ENCODE measurements at places on chromosomes 2 and 18. TPM values are rescaled to one million over a fixed set of nuclear protein-coding genes. Genes with fewer than 3 reads are reported as not detected.
A peak's percentile ranks its signal among the peaks of the same experiment; 100 is the strongest.

- peaks cover 12% of the 10 kb centered on the region for H3K4me1 ChIP-seq
- H3K27me3 ChIP-seq: no peaks in the 10 kb centered on the region
- peaks cover 2% of the 10 kb centered on the region for H3K36me3 ChIP-seq
- DNase-seq: no peak
Observed at GRCh38 chr2:47050762-47051161, 104.3 kb downstream of the STPG4 start.

DNA sequence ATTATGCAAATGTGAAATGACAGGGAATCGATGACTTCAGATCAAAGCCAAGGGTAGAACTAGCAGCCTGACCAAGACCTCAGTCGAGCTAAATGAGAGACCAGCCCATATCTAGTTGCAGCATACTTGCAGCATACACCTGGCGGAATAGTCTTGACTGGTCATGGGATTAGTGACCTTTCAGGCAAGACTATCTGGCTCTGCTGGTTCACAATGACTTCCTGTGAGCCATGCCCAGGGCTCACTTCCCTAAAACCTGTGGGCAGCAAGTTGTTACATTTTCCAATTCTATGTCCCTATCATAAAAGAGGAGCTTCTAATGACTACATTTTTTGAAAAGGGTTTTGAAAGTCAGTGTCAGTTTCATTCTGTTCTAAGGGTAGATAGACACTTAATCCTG is 1624.9 kb upstream of the CELF4 start:
- no peaks in the 10 kb centered on the region for H3K27me3 ChIP-seq
- H3K36me3 ChIP-seq: no peaks in the 10 kb centered on the region
- DNase-seq: no peak

DNA sequence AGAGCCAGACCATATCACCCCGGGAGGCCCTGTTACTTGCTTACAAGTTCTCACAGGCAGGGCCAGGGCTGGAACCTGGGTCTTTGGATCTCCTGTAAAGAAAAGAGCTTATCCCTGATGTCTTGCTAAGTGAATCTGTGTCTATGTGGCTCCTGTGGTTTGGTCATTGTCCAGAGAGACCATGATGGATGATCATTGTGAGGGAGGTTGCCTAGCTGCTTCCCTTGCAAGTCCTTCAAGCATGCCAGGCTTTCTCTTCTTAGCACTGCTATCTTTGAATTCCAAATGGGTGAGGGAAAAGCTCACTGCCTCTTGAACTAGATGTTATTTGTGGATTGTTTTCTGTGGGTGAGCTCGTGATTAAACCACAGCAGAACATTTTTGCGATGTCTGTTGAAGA is 151.6 kb downstream of the FSHR start:
- H3K4me3 ChIP-seq: no peak overlapping the region
- H3K4me1 ChIP-seq: peaks cover 5% of the 10 kb centered on the region
- no peak overlapping the region for H3K27ac ChIP-seq
- DNase-seq: no peak
- no peaks in the 10 kb centered on the region for H3K27me3 ChIP-seq

DNA sequence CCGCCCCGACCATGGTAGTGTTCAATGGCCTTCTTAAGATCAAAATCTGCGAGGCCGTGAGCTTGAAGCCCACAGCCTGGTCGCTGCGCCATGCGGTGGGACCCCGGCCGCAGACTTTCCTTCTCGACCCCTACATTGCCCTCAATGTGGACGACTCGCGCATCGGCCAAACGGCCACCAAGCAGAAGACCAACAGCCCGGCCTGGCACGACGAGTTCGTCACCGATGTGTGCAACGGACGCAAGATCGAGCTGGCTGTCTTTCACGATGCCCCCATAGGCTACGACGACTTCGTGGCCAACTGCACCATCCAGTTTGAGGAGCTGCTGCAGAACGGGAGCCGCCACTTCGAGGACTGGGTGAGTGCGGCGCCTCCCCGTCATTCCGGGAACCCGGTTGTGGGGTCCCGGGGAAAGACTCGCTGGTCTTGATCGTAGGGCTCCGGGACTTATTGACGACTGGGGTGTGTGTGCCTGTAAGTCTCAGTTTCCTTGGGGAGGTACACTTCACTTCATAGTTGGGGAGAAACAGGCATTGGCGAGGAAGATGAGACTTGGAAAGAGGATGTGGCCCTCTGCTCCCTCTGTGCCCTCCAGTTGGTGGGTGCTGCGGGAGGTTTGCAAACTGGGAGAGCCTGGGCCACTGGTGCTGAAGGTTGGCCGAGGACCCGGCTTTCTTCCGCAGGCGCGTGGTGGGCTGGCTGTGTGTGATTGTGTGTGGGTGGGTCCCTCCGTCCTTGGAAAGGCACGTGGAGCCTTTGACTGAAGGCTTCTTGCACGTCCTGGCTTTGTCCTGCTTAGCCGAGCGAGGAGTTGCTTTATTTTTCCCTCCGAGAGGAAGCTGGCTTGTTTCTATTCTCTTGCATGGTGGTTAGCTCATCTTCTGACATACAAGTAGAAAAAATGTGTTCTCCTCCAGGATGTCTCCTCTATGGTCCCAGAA is 886 bp downstream of the PRKCE start:
- peaks cover 34% of the 10 kb centered on the region for H3K4me1 ChIP-seq
- peak overlapping the region; percentile 98 for H3K4me3 ChIP-seq
- peak; percentile 20 for DNase-seq
- peak overlapping the region; percentile 88 for H3K27ac ChIP-seq
- H3K36me3 ChIP-seq: no peaks in the 10 kb centered on the region

- H3K36me3 ChIP-seq: no peaks in the 10 kb centered on the region
- no peaks in the 10 kb centered on the region for H3K27me3 ChIP-seq
- H3K27ac ChIP-seq: no peak overlapping the region
- peaks cover 5% of the 10 kb centered on the region for H3K4me1 ChIP-seq
Observed at GRCh38 chr18:78766651-78767533, 212.7 kb upstream of the SALL3 start.

- H3K27ac ChIP-seq: no peak overlapping the region
- DNase-seq: no peak
- H3K4me1 ChIP-seq: no peaks in the 10 kb centered on the region
- no peaks in the 10 kb centered on the region for H3K27me3 ChIP-seq
Observed at GRCh38 chr18:37640504-37640903, 74.9 kb upstream of the CELF4 start.

DNA sequence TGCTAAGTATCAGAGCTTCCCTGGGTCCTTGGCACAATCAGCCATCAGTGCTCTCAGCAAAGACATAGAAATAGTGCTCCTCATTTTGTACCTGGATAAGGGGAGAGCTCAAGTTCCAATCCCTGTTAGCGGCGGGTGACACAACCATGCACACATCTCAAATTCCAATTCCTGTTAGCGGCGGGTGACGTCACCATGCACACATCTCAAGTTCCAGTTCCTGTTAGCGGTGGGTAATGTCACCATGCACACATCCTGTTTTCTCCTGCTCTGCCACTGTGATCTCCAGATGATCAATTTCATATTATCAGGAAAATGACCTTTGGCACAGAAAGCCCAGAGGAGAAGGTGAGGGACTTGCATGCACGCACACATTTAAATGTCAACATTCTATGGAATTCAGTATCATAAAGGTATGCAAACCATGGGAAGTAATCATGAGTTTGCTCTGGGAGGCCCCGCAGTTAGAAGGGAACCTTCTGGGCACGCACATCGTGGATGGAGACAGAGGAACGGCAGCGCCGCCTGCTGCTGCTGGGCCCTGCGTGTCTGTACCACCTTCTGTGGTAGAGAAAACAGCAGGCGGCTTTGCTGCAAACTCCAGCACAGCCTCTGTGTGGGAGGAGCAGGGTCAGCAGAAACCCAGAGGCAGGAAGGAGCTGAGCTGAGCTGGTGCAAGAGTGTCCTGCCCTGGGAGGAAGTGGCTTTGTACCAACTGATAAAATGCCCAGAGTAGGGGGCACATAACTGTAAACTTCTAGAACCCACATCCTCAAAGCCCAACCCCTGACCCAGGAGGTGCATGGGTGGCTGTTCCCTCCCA is 77.8 kb downstream of the MBP start:
- no peaks in the 10 kb centered on the region for H3K36me3 ChIP-seq
- peak; percentile 54 for DNase-seq
- no peak overlapping the region for H3K4me3 ChIP-seq
- H3K27me3 ChIP-seq: peaks cover 5% of the 10 kb centered on the region

DNA sequence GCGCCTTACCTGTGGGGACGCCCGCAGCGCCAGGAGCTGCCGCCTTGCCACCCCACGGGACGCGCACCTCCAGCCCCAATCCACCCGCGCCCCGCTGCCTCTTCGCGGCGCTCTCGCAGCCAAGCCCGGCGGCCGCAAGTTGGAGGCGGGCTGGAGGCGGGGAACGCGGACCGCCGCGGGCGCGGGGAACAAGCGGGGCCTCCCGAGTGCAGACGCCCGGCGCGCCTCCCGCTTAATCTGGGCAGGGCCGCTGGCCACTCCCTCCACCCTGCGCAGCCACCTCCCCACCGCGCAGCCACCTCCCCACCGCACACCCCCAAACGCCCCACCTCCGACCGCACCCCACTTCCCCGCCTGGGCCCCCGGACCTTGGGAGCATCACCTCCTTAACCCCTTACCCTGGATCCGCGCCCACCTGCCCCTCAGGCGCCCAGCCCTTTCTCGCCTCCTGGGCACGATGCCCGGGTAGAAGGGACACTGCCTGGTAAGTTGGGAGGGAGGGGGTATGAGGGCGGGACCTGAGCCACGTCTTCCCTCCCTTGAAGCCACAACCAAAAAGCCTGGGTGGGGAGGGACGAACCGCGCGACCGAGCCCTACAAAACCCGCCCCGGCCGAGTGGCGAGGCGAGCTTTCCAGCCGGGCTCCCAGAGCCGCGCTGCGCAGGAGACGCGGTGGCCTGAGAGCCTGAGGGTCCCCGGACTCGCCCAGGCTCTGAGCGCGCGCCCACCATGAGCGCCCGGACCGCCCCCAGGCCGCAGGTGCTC is at the start of the genes COL4A3 and COL4A4:
COL4A3 (plus strand) TSS at position 627 of the 765 bp plus-strand sequence; CDS start at position 730, 103 bp downstream.
COL4A4 (minus strand) TSS at position 208 of the 765 bp plus-strand sequence. CDS start 16,722 bp downstream, outside the sequence.
- H3K27ac ChIP-seq: no peak within 1 kb of the TSS
- H3K36me3 ChIP-seq: no peaks in the 10 kb centered on the region
- DNase-seq: peak; percentile 24
- peaks cover 92% of the 10 kb centered on the region for H3K27me3 ChIP-seq

- no peak for DNase-seq
- no peaks in the 10 kb centered on the region for H3K36me3 ChIP-seq
- peaks cover 49% of the 10 kb centered on the region for H3K27me3 ChIP-seq
- no peak overlapping the region for H3K27ac ChIP-seq
Observed at GRCh38 chr2:101153787-101154186, 2.6 kb upstream of the TBC1D8 start.

- H3K4me3 ChIP-seq: no peak overlapping the region
- H3K27me3 ChIP-seq: no peaks in the 10 kb centered on the region
- H3K4me1 ChIP-seq: peaks cover 13% of the 10 kb centered on the region
- DNase-seq: no peak
- no peaks in the 10 kb centered on the region for H3K36me3 ChIP-seq
Observed at GRCh38 chr2:101980368-101980767, 11.4 kb upstream of the IL1R2 start.

DNA sequence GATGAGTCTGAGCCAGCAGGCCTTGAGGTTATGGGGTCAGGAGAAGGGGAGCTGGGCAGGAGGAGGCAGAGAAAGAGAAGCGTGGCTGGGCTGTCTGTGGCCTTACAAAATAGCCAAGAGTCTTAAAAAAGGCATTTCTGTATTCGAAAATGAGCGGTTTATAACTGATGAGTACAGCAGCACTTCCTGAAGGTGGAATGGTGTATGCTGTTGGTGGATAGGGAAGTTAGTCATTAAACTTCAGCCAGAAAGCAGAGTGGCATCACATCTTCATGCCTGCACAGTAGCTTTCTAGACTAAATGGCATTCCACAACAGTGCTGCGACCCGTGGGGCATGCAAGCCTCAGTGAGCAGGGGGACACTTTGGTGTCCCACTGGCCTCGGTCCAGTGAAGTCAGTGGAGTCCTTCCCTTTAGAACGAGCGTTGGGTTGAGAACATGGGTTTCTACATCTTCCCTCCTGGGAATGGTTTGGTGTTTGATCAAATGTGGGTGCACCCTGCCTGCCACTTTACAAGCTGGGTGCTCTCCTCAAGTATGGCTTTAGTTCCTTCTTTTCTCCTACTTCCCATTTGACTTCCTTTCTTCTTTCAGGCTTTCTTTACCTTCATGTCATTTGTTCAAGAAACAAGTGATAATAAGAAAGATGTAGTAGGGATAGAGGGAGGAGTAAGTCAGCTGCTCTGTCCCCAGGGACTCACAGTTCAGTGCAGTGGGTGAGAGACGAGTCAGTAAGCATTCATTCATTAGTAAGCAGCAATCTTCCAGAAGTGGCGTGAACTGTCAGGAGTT is 96.3 kb downstream of the ARMC9 start:
- no peak overlapping the region for H3K4me3 ChIP-seq
- no peaks in the 10 kb centered on the region for H3K27me3 ChIP-seq
- H3K27ac ChIP-seq: peak overlapping the region; percentile 14

DNA sequence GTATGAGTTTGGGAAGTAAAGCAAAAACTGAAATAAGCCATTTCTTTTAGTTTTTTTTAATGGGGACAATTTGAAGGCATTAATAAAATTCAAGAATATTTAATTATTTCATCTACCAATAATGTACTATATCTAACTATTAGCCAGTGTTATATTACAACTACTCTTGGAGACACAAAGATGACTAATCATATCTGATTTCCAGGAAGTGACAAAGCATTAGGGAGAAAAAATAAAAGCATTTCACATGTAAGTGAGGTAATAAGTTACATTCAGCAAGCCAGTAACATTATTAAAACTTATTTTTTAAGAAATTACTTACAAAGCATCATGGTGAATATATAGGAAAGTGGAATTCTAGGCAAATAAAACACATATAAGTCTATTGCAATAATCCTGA is 781.3 kb upstream of the NRXN1 start:
- H3K4me3 ChIP-seq: no peak overlapping the region
- no peak overlapping the region for H3K27ac ChIP-seq
- H3K27me3 ChIP-seq: no peaks in the 10 kb centered on the region
- DNase-seq: no peak

Gene DGUOK
- 100 TPM for total RNA-seq

GRCh38 chr18:2312440-2312839 is 258.9 kb downstream of the METTL4 start:
- no peak overlapping the region for H3K4me3 ChIP-seq
- no peak for DNase-seq
- peaks cover 13% of the 10 kb centered on the region for H3K27me3 ChIP-seq
- no peak overlapping the region for H3K27ac ChIP-seq

- H3K4me1 ChIP-seq: peaks cover 17% of the 10 kb centered on the region
- no peak overlapping the region for H3K27ac ChIP-seq
- no peak overlapping the region for H3K4me3 ChIP-seq
- peaks cover 2% of the 10 kb centered on the region for H3K36me3 ChIP-seq
- peaks cover 28% of the 10 kb centered on the region for H3K27me3 ChIP-seq
- no peak for DNase-seq
Observed at GRCh38 chr2:218785103-218785502, 3.2 kb downstream of the CYP27A1 start.
